ENCODE measurements at places on chromosomes 3 and 15. TPM values are rescaled to one million over a fixed set of nuclear protein-coding genes. Genes with fewer than 3 reads are reported as not detected.

ITIH4 gene
- 3.4 TPM for total RNA-seq

GABRR3 gene
- total RNA-seq, result not detected

NOX5 gene
- not detected for total RNA-seq

PRTG gene
- 4.4 TPM for total RNA-seq

TIMP4 gene
- total RNA-seq, result 8.5 TPM

MYEF2 gene
- total RNA-seq, result 85.2 TPM

PPARG gene
- total RNA-seq, result 0.42 TPM

EFCAB12 gene
- 0.11 TPM for total RNA-seq

TTC21A gene
- 2.3 TPM for total RNA-seq

TRIM42 gene
- total RNA-seq, result not detected

TMED3 gene
- total RNA-seq, result 46.4 TPM

SCAANT1 gene
- not detected for total RNA-seq

CLRN1 gene
- total RNA-seq, result not detected

VWA5B2 gene
- total RNA-seq, result 2.7 TPM

C3orf49 gene
- not detected for total RNA-seq

Measured in H9 (cell line).